Stimulated activated CD4-positive, alpha-beta T cell treated with anti-CD3 and anti-CD28 coated beads, Interleukin-12 subunit alpha, Interleukin-12 subunit beta, amount 100 ng/mL, for 48 hours (primary cell): ENCODE measurements at places on chromosomes 1 and 21.
A peak's percentile ranks its signal among the peaks of the same experiment; 100 is the strongest.

DNA sequence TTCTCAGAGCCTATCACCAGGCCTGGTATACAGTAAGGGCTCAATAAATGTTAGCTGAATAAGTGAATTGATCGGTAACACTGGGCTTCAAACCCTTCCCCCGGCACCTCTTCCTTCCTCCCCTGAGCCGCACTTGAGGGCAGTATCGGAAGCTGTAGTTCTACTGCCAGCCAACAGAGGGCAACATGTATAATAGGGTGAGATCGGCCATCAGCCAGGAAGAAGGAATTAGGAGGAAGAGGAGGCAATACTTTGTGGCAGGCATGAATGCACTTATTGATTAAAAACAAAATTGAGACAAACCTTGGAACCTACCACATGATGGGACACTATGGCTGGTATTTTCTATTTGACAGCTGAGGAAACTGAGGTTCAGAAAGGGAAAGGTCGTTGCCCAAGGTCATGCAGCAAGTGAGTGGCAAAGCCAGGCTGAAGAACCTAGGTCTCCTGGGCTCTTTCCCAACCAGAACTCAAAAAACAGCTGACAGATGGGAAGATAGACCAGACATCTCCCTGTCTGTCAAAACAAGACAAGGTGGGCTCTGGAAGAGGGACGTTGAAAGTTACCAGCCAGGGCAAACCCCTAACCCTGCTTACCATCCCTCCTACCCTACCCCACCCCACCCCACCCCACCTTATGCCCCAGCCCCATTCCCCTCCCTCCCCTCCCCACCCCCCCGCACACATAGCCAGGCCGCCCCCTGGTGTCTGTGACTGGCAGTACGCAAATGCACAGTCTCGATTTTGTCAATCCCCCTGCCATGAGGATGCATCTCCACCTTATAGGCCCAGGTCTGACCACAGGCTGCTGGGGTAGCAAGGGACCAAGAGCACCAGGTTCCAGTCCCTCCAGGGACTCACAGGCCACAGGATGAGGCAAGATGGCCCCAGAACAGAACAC lies 107.3 kb upstream of the RUNX3 start:
- DNase-seq: peak; percentile 61

DNA sequence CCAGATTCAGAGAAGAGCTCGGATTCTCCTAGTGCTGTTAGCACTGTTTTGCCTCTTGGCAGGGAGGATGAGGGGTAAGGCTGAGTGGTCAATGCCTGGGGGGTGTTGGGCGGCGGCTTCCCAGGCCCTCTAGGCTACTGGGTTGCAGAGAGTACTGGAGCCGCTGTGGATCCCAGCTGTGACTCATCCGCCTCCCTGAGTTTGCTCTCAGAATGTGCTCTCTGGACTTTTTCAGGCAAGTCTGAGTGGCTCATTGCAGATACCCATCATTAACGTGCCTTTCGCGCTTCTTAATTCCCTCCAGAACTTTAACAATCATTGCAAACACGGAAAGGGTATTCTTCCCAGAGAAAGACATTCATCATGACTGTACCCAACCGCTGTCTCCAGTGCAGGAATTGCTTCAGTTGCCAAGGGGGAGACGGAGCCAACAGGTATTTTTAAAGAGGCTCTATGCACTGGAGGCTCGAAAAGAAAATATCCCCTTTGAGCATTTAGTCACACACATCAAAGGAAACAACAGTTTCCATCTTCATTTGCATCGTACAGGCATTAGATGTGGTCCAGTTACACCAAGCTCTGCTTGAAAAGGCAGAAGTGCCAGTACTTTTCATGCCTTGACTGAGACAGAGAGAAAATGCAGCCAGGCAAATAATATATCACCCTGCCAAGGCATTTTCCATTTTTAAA lies 14.4 kb upstream of the CAMTA1 start:
- DNase-seq: no peak

GRCh38 chr1:117803318-117803717 lies 126.1 kb downstream of the GDAP2 start:
- DNase-seq: no peak

GRCh38 chr1:117146575-117147340 lies 25.2 kb upstream of the TRIM45 start:
- no peak for DNase-seq

DNA sequence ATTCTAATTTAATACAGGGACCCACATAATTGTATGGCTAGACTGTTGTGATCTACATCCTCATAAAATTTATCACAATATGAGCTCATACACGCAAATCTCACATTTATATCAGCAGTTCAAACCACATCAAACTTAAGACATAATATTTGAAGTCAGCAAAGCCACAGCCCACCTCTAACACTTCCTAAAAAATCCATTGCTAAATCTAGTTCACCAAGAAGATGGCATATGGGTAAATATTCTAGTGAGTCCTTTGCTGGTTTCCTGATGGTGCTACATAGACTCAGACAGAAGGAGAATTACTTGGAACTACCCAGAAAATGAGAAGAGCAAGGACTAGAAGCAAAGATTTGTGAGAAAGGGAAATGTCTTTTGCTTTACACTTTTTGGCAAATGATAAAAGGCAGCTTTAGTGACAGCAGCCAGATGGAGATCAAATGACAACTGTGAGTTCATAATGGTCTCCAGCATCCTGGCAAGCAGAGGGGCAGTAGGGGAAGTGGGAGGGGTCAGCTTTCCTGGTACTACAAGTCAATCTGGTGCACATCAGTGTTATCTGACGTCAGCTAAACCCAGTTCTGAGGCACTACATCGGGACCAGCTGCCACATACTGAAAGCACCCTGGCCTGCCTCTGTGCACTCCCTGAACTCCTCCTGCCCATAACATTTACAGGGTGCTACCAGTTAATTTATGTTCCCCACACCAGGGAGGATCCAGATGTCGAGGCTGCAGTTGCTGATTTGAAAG lies 10.6 kb upstream of the GADD45A start:
- DNase-seq: peak; percentile 11

DNA sequence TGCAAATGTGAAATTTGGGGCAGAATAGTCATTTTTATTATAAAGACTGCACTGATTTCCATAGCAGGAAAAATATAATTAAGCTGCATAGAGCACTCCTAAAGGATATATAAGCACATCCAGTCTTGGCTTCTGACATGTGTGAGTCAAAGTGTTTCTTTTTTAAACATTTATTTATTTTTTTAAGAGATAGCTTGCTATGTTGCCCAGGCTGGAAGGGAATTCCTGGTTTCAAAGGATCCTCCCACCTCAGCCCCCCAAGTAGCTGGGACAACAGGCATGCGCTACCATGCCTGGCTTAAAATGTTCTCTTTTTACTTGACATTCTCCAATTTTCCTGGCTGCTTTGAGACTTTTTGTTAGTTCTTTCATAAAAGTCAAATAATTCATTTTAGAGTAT lies 126.1 kb downstream of the HMCN1 start:
- no peak for DNase-seq

DNA sequence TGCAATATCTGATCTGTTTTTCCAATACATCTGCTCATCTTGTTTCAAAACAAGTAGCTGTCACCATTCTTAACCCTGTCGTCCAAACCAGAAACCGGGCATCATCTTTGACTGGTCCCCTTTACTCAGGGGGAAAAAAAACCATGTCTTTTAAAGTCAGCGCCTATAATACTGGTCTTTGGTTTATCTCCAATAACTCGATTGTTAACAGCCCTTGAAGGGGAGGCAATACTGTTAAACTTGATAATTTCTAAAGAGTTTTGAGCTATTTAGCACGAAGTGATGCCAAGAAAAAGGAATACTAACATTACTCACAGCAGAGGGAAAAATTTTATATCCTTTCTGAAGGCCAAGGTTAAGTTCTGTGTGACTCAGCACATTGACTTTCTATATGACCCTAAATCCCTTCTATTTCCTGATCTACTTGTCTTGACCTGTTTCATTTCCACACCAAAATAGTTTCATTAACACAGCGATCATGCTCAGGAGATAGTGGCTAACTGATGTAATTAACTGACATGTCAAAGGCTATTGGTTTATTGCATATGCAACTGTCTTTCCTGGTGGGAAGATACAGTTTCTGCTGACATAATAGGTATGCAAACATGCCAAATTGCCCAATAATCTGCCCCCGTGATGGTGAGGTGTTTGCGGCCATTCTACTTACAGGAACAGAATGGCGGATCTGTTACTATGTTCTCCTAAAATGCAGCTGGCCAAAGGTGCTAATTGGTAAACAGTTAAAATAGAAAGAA lies 59.1 kb downstream of the NFIA start:
- DNase-seq: no peak

DNA sequence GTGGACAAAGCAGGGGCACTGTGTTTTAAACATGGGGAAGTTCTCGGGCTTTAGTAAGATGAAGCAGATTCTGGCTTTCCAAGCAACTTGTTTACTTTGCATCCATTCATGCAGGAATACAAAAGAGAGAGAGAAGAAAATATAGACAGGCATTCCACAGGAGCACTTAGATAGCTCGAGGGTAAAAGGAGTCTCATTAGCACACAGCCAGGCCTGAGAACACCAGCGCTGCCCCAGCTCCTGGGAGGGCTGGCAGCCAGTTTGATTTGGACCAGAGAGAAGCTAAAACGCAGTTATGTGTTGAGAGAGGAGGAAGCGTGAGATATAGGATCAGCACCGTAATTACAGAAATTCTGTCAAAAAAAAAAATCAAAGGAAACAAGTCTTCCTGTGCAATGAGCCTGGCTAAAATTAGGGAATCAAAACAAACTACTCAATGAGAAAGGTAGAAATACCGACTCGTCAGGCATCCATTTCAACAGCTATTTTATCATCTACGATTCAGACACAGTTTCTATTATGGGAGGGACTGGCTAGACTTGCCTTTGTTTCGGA lies 68.2 kb downstream of the CLSTN1 start:
- no peak for DNase-seq

- DNase-seq: no peak
Measured at GRCh38 chr1:23957096-23957495, 2.5 kb upstream of the PNRC2 start.

GRCh38 chr21:30567617-30568016 lies 6.5 kb upstream of the KRTAP19-7 start:
- no peak for DNase-seq

- no peak for DNase-seq
Measured at GRCh38 chr1:7225711-7226505, 440.7 kb downstream of the CAMTA1 start.

DNA sequence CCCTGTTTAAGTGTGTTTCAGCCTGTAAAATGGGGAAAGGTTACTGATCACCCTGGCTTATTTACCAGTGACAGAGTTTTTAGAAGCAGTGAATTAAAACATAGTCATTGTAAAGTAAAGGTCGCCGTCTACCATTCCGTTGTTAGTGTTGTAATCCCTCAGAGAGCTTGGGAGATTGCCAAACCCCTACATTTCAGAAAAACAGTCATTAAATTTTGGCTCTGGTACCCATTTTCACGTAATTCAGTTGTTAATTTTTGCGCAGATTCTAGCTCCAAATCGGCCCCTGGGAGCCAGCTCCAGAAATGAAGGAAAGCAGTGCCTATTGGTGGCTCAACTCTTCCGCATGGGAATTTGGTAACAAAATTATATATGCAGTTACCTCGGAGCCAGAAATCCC lies 127.7 kb upstream of the AJAP1 start:
- DNase-seq: no peak

DNA sequence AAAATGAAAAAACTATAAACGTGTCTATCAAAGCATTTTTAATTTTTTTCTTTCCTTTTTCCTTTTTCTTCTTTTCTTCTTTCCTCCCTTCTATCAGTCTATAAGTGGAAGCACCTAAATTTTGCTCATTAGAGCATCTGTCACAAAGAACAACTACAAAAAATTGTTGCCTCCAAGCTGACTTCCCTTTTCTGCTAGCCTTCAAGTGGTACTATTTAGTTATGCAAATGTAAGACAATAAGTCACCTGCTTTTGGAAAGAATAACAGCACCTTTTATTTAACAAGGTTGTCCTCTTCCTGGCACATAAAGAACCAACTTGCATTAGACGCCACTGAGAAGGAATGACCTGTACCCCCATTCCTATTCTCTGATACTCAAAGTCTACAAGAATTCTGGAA lies 45.0 kb upstream of the C1orf53 start:
- no peak for DNase-seq

GRCh38 chr1:31670593-31670964 lies 25.9 kb upstream of the PEF1 start:
- no peak for DNase-seq

DNA sequence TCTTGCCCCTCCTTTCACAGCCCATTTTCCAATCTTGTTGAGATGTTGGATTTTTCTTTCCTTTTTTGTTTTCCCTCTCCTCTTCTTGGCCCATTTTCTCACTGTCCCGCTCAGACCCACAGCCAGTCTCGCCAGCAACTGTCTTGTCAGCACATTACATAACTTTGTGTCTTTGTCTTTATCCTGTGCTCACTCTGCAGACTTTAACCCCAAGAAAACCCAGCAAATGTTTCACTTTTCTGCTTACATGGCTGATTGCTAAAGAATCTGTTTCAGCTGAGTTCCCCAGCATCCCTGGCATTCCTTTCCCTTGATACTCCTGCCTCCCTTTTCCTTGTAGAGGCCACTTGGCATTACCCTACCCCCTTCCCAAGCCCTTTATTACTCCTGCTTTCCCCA lies 74.6 kb downstream of the ZNF648 start:
- DNase-seq: no peak

DNA sequence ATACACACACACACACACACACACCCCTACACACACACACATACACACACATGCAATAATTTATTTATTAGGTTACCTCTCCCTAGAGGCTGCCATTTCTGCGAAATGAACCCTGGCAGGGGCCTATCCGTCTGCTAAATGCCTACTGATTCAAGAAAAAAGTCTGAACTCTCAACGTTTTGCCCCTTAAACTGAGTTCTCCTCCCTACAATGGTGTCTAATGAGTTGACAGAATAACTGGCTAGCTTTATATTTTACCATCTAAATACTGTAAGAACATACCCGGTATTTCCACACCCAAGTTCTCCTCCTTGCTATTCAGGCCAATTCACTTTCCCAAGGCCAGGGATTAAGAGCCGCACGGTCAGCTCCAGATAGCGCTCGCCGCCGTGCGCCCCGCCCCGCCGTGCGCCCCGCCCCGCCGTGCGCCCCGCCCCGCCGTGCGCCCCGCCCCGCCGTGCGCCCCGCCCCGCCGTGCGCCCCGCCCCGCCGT lies 339 bp upstream of the RNPC3 start:
- no peak for DNase-seq

GRCh38 chr1:10338047-10338446 lies 60.8 kb upstream of the PGD start:
- DNase-seq: peak; percentile 2

- no peak for DNase-seq
Measured at GRCh38 chr1:180185971-180186645, 31.4 kb downstream of the QSOX1 start.

DNA sequence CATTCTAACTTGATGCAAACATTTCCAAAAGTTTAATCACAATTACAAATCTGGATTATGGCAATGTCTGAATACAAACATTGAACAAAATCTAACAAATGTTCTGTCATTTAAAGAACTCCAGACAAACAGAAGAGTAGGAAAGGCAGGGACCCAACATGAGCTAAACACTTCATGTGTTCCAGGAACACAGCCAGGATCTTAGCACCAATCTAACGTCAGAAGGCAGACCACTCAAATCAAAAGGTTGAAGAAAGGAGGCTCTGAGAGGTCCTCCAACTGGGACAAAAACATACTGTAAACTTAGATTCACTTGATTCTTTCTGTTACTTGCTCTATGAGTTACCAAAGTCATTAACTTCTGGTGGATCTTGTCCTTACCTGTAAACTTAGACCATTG lies 374.0 kb downstream of the NEGR1 start:
- DNase-seq: no peak

- DNase-seq: no peak
Measured at GRCh38 chr1:110897681-110898080, 24.7 kb downstream of the CD53 start.
